HFF-Myc (cell line): ENCODE measurements at places on chromosomes 7 and 10.

GRCh38 chr7:123788584-123788983 is 39.8 kb upstream of the WASL start:
- DNase-seq: no peak

- no peak for DNase-seq
These were observed 11.8 kb downstream of the ZAN start for GRCh38 chr7:100745184-100745583.

DNA sequence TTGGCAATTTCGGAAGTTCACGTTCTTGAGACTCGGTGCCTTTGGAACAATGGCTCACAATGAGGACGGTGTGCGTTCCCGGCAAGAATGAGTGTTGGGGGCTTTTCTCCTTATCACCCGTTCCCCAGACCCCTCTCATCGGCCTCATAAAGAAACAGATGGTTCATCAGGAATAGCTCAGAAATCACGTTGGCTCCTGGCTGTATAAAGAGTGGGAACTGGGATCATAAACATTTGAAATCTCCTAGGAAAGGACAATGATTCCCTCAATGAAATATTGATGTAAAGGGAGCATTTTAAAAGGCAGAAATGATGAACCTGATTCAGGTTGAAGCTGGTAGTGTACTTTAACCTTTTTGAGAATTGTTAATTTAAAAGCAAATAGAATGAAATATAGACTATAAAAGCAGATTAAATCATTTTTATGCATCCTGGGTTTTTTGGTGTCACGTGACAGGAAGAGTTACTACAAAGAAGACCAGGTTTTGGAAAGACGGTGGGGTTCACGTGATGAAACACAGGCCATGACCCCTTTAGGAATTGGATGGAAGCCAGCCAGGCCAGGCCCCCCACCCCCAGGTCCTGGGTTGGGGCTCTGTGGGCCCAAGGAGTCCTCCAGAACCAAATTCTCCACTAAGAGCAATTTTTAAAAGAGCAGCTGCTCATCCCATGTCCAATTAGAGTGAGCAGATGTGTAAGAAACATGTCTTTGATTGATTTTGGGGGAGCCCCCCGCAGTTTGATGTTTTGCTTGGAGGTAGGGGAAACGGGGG is 63.0 kb downstream of the CUX1 start:
- DNase-seq: no peak

DNA sequence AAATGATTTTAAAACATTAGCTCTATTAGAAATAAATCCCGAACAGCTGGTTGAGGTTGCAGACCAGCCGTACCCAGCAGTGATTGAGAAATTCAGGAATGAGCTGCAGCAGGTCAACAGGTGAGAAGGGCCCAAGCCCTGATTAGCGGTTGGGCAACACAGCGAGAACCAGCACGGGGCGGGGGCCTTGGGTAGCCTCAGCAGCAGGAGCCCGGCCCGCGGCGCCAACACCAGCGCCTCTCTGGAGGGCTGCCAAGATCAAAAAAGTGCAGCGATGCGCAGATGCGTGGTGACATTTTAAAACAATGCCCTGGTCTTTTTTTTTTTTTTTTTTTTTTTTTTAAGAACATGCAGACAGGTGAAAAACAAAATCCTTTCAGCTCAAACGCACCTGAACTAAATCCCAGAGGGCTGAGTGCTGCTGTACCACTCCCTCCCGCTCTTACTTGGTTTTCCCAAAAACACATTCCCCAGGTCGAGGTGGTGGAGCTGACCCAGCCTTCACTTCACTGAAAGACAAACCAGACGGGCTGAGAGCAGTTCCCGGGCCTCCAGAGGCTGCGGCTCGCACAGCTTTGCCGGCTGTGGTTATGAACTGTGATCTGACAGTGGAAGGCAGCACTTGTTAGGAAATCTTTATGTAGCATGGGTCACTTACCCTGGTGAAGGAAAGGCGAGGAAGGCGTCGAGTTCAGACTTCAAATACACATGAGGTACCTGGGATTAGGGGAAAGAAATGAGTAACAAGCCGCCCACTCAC is 579.4 kb downstream of the SDK1 start:
- DNase-seq: no peak

GRCh38 chr7:151439855-151440798 is at the start of gene CRYGN:
Gene CRYGN, minus strand, starts transcription at chr7:151440141. Its CDS starts 224 bp downstream, at chr7:151439917.
- DNase-seq: no peak

- DNase-seq: no peak
These were observed 7.9 kb downstream of the LAT2 start for GRCh38 chr7:74217455-74218342.

DNA sequence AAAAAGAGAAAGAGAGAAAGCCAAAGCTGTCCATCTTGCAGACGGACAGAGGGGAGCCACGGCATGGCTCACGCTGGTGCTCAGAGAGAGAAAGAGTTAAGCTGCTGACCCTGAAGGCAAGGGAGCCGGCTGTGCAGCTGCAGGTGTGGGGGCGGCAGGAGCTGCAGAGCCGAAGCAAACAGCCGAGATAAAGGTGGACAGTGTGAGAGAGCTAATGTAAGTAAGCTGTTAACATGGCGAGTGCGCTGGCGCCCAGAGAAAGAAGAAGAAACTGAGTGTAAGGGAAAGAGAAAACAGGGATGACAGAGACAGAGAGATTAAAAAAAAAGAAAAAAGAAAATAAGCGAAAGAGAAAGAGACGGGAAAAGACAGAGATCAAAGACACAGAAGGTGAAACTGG is 18.2 kb downstream of the COL17A1 start:
- DNase-seq: no peak

DNA sequence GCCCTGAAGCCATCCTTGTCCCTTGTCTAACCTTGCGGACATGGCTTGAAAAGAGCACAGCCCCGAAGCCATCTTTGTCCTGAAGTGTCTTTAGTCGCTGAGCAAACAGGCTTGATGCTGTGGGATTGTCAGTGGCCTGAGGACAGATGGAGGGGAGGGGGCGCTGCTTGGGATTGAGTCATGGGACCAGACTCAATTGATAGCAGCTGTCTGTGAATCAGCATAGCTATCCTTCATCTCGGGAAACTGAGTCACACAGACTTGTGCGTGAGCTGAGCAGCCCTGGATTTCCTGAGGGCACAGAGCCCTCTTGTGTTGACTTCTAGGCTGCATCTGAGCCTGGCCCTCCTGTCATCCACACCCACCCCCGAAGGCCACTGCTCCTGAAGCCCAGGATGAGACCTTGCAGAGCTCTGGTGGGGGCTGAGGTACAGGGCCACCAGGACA is 14.4 kb downstream of the MYO1G start:
- no peak for DNase-seq

DNA sequence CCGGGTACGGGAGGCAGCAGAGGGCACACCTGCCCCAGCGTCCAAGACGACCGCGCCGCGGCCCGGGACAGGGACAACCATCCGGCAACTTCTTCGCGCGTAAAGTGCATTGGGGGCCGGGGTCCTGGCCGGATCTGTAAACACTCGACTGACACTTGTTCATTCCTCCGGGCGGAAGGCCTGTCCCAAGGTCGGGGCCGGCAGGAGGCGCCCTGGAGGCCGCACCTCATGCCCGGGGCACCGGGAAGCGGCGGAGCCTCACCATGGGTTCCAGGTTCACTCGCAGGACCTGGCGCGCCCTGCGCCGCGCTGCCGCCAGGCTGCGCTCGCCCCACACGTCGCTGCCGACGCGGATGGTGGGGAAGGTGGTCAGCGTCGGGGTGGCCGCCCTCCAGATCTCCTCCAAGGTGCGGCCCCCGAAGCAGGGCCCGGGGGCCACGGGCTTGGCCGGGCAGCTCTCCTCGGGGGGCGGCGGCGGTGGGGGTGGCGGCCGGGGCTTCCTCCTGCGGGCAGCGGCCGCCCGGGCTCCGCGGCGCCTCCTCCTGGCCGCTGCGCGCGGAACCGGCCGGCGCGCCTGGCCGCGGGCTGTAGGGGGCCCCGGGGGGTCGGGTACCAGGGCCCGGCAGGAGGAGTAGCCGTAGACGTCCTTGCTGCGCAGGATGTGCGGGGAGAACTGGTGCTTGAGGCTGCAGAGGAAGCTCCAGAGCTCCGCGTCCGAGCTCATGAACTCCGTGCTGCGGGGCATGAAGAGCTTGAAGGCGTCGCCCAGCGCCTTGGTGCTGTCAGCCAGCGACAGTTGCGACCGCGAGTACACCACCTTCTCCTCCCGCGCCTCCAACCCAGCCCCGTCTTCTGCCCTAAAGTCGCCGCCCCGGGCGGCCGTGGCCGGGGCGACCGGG is 746 bp downstream of the CCDC71L start:
- no peak for DNase-seq

GRCh38 chr10:89121764-89122020 is 85.4 kb downstream of the CH25H start:
- no peak for DNase-seq

DNA sequence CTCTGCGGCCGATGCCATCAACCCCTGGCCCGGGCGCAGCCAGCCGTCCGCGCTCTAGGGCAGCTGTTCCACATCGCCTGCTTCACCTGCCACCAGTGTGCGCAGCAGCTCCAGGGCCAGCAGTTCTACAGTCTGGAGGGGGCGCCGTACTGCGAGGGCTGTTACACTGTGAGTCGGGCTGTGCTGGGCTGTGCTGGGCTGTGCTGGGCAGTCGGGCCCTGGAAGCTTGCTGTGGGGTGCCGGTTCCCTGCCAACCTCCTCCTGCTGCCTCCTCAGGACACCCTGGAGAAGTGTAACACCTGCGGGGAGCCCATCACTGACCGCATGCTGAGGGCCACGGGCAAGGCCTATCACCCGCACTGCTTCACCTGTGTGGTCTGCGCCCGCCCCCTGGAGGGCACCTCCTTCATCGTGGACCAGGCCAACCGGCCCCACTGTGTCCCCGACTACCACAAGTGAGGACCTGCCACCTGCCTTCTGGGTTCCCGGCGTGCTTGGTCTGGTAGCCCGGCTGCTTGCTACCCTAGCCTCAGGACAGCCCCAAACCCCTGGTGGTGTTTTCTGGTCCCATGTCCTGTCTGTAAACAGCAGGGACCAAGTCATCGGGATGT is 7.5 kb downstream of the ZYX start:
- no peak for DNase-seq

GRCh38 chr10:102814873-102815661 is 22.1 kb downstream of the CYP17A1 start:
- DNase-seq: no peak

GRCh38 chr10:16458166-16458955 is 21.6 kb downstream of the PTER start:
- DNase-seq: no peak

DNA sequence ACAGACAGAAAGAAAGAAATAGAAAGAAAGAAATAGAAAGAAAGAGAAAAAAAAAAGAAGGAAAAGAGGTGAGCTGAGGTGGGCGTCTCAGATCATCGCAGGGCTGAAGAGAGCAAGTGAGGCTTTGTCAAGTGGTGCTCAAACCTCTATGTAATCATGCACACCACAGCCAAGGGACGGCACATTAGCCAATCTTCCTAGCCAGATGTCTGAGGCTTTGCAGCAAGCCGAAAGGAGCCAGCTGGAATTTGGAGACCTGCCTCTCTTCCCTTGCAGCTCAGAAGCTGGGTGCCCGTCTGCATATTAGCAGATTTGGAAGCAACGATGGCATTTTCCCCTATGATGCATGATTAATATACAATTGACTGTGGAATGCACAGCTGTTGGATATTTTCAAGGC is 52.5 kb downstream of the ADRA2A start:
- DNase-seq: no peak

- DNase-seq: no peak
These were observed 336.7 kb upstream of the KLF6 start for GRCh38 chr10:4121502-4122380.

- no peak for DNase-seq
These were observed 144.3 kb upstream of the TCF7L2 start for GRCh38 chr10:112805701-112806100.

DNA sequence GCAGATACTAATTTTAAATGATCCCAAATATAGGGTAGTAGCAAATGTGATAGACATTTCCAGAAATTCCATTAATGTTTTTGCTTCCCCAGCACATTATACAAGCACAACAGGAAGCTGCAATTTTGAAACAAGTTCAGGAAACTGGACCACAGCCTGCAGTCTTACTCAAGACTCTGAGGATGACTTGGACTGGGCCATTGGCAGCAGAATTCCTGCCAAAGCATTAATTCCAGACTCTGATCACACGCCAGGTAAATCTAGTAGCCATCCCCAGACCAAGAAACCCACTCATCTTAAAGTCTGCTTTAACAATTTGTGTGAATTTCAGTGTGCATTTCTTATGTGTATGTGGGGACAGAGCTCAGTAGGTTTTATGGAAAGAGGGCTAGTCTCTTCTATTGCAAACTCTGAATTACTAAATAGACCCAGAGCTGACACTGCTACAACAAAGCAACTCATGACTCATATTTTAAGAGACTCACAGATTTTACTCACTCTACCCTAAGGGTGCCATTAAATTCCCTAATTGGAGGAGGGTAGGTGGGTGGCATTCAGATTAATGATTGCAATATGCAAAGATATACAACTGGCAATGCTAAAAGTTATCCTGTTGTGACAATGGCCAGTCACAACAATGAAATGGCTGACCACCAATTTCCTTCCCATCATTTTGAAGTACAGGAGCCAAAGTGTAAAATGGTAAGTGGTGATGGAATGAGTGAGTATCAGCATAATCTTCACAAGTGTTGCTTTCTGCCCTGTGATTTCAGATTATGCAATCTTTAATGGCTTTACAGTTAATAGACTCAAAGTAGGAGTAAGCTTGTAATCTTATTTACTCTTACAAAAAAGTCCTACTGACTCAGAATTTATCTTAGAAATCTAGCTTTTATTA is 317.6 kb upstream of the PLXDC2 start:
- no peak for DNase-seq

DNA sequence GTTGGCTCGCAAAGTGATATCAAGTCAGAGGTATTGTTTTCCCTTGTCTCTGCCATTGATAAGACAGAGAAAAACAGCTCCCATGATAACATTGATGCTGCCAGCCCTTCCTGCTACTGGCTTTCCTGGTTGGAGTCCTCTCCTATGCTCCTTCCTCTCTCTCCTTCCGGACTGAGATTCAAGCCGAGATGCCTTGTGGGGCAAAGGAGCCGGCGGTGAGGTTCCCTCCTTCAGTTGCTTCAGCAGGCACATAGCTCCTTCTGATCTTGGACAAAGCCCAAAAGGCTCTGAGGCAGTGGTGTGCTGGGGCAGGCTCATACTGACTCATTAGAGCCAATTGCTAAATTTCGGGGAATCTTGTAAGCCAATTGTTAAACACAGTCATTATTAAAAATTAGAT is 8.8 kb upstream of the ZCCHC24 start:
- no peak for DNase-seq
